Glutamatergic neuron (in vitro differentiated cells): ENCODE measurements at places on chromosomes 5 and 9.

GRCh38 chr9:137757613-137758029 lies 120.0 kb upstream of the CACNA1B start:
- peaks cover 18% of the 10 kb centered on the region for H3K36me3 ChIP-seq
- peaks cover 16% of the 10 kb centered on the region for H3K4me1 ChIP-seq
- DNase-seq, result no peak
- no peak overlapping the region for H3K4me3 ChIP-seq
- no peak overlapping the region for H3K27ac ChIP-seq

GRCh38 chr9:2021731-2022130 lies 6.6 kb downstream of the SMARCA2 start:
- peaks cover 9% of the 10 kb centered on the region for H3K4me1 ChIP-seq
- no peak for DNase-seq
- H3K27me3 ChIP-seq, result peaks cover 13% of the 10 kb centered on the region
- H3K27ac ChIP-seq, result no peak overlapping the region
- H3K36me3 ChIP-seq, result no peaks in the 10 kb centered on the region

DNA sequence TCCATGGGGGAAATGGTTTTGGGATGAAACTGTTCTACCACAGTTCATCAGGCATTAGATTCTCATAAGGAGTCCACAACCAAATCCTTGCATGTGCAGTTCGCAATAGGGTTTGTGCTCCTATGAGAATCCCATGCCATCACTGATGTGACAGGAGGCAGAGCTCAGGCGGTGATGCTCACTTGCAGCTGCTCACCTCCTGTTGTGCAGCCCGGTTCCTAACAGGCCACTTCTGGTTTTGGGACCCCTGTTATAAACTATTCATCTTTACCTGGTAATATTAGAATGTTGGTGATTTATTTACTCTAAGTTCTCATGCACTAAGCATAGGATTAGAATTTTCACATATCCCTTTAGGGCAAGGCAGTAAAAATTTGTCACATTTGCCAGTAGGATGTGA lies 122.3 kb downstream of the CDC42SE2 start:
- no peaks in the 10 kb centered on the region for H3K27me3 ChIP-seq
- H3K4me3 ChIP-seq, result no peak overlapping the region
- H3K36me3 ChIP-seq, result no peaks in the 10 kb centered on the region
- DNase-seq, result no peak

- H3K36me3 ChIP-seq, result no peaks in the 10 kb centered on the region
- peaks cover 2% of the 10 kb centered on the region for H3K27me3 ChIP-seq
- H3K27ac ChIP-seq, result no peak overlapping the region
- no peaks in the 10 kb centered on the region for H3K4me1 ChIP-seq
- no peak for DNase-seq
Observed at GRCh38 chr5:146179696-146180095, 2.8 kb downstream of the LARS1 start.

DNA sequence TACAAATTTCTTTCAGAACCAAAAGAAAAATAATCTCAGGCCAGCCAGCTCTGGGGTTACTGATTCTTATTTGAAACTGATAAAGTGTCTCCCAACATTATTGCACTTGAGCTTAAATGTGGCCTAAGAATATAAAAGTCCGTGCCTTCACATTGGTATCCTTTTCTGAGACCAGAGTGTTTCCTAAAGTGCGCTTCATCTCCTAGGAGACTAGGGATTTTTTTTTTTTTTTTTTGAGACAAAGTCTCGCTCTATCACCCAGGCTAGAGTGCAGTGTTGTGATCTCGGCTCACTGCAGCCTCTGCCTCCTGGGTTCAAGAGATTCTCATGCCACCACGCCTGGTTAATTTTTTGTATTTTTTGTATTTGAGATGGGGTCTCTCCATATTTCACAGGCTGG lies 23.6 kb upstream of the KCNIP1 start:
- no peak overlapping the region for H3K4me3 ChIP-seq
- no peak overlapping the region for H3K27ac ChIP-seq
- H3K4me1 ChIP-seq, result no peaks in the 10 kb centered on the region
- no peaks in the 10 kb centered on the region for H3K36me3 ChIP-seq
- peaks cover 4% of the 10 kb centered on the region for H3K27me3 ChIP-seq
- DNase-seq, result no peak

- peak overlapping the region; percentile 95 for H3K4me3 ChIP-seq
- H3K27ac ChIP-seq, result peak overlapping the region; percentile 95
- H3K36me3 ChIP-seq, result no peaks in the 10 kb centered on the region
- DNase-seq, result peak; percentile 43
Observed at GRCh38 chr5:134227259-134227658, 1.4 kb upstream of the PPP2CA start.

- H3K4me3 ChIP-seq, result peak overlapping the region; percentile 86
- H3K4me1 ChIP-seq, result peaks cover 7% of the 10 kb centered on the region
- H3K27me3 ChIP-seq, result peaks cover 9% of the 10 kb centered on the region
Observed at GRCh38 chr9:95425910-95426551, 90.7 kb downstream of the PTCH1 start.

- no peaks in the 10 kb centered on the region for H3K27me3 ChIP-seq
- H3K36me3 ChIP-seq, result no peaks in the 10 kb centered on the region
- no peak overlapping the region for H3K4me3 ChIP-seq
- peaks cover 4% of the 10 kb centered on the region for H3K4me1 ChIP-seq
- no peak overlapping the region for H3K27ac ChIP-seq
- no peak for DNase-seq
Observed at GRCh38 chr5:124179819-124180218, 566.6 kb downstream of the ZNF608 start.

GRCh38 chr5:154526231-154527226 lies 48.5 kb upstream of the HAND1 start:
- peaks cover 8% of the 10 kb centered on the region for H3K36me3 ChIP-seq
- H3K27ac ChIP-seq, result no peak overlapping the region
- no peak overlapping the region for H3K4me3 ChIP-seq

DNA sequence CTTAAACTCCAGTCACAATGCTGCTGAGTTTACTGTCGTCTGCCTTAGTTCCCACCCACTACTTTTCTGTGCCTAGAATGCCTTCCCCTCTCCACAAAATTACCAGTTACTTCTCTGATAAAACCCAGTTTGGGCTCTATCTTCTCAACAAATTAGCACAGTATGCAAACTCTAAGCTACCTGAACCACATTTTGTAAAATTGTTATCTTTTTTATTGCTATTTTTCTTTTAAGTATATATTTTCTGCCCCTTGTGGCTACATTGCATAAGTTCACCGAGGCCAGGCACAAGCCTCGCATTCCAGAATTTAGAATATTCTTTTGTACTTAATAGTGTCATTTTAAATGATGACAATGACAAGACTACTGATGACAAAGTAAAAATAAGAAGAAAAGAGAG lies 60.0 kb downstream of the POU5F2 start:
- H3K4me1 ChIP-seq, result peaks cover 14% of the 10 kb centered on the region
- H3K27me3 ChIP-seq, result no peaks in the 10 kb centered on the region
- no peak overlapping the region for H3K27ac ChIP-seq
- DNase-seq, result no peak
- H3K4me3 ChIP-seq, result no peak overlapping the region

DNA sequence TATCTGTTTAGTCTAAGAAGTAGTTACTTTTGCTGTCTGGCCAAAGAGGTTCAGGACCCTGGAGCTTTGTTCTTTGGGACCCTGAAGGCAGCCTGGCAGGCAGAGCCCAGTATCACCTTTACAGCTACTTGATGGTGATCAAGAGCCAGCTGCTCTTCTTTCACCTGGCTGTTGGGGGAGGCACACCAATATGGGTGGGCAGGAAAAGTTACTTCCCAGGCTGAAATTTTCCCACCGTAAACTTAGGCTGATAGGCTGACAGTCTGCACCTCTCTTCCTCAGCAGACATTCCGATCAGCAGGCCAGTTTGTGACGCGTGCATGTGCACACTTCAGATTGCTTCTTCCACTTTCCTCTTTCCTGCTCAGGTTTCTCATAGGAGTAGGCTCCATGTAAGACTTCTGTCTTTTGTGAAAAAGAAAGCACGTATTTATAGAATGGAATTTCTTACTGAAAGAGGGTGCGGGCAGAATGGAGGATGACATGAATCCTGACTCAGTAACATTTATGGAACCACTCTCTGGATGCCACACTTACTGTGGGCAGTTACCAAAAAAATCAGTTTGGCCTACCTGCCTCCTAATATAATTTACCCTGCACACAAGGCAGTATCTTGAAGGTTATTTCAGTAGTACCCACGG lies 223.9 kb upstream of the DMRT1 start:
- H3K27me3 ChIP-seq, result no peaks in the 10 kb centered on the region
- peaks cover 11% of the 10 kb centered on the region for H3K4me1 ChIP-seq
- no peak for DNase-seq
- H3K27ac ChIP-seq, result no peak overlapping the region
- no peaks in the 10 kb centered on the region for H3K36me3 ChIP-seq

GRCh38 chr5:143113461-143113860 lies 290.0 kb downstream of the NR3C1 start:
- no peak for DNase-seq
- H3K36me3 ChIP-seq, result no peaks in the 10 kb centered on the region
- peaks cover 12% of the 10 kb centered on the region for H3K4me1 ChIP-seq
- H3K27ac ChIP-seq, result no peak overlapping the region
- no peak overlapping the region for H3K4me3 ChIP-seq
- no peaks in the 10 kb centered on the region for H3K27me3 ChIP-seq

- no peak overlapping the region for H3K27ac ChIP-seq
- H3K4me1 ChIP-seq, result no peaks in the 10 kb centered on the region
- H3K27me3 ChIP-seq, result no peaks in the 10 kb centered on the region
- H3K4me3 ChIP-seq, result no peak overlapping the region
Observed at GRCh38 chr9:104082168-104082567, 11.9 kb upstream of the SMC2 start.

DNA sequence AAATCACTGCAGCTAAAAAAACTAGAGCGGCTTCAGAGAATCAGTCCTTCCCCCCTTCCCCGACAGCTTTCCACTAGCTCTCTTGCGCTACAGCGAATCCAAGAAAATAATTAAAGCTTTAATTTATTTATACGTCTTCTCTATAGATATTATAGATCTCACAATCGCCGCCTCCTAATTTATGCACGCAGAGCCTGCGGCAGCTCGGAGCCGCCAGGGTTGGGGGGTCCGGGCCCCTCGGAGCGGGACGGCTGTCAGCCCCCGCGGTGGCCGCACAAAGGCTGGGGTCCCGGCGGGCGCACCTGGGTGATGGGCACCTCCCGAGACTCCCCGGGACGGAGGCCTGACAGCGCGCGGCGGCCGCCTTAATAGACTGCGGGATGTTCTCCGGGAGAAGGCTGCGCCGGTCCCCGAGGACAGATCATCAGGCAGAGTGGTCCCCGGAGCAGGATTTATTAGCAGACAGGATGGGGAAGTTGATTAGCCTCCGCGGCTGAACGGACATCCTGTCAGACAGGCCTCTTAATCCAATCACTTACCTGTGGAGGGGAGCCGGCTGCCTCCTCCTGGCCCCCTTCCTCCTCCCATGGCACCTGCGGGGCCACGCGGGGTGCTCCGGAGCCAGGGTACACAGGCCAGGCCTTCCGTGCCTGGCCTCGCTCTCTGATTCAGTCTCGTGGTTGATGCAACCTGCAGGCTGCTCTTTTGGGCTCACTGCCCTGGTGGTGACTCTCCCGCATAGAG lies 166.8 kb downstream of the MELK start:
- no peak overlapping the region for H3K27ac ChIP-seq
- H3K4me3 ChIP-seq, result peak overlapping the region; percentile 77
- H3K27me3 ChIP-seq, result peaks cover 11% of the 10 kb centered on the region
- peak; percentile 82 for DNase-seq
- no peaks in the 10 kb centered on the region for H3K36me3 ChIP-seq

DNA sequence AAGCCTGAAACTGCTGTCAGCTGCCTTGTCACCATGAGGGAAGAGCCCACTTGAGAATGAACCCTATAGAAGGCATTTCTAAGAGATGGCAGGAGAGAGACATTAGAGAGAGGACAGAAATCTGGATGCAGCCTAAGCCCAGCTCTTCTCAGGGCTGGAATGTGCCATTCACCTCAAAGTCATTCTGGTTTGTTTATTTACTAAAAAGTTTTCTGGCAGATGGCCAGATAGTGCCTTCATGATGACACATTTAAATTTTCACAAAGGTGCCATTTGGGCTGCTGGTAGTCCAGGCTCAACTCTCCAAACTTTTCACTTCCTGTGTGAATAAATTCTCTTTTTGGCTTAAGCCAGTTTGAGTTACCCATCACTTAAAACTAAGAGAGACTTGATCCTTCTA lies 144.6 kb upstream of the ZNF366 start:
- H3K4me3 ChIP-seq, result peak overlapping the region; percentile 15
- no peak overlapping the region for H3K27ac ChIP-seq
- peaks cover 72% of the 10 kb centered on the region for H3K4me1 ChIP-seq
- H3K27me3 ChIP-seq, result peaks cover 7% of the 10 kb centered on the region
- no peaks in the 10 kb centered on the region for H3K36me3 ChIP-seq

DNA sequence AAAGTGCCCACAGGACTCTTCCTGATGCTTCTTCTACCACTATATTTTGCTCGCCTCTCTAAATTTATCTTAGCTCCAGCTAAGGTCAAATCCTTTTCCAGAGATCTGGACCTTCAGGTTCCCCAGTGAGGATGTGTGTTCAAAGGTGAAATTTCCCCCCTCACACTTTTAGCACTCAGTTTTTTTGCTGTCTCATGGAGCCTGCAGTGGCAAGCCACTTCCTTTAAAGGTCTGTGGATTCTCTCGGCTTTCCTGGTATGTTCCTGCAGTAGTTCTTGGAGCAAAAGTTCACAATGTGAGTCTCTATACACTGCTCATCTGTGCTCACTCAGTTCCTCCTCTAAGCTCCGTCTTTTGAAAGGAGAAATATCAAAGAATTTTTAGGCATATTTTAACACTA lies 181.4 kb downstream of the LURAP1L start:
- peaks cover 11% of the 10 kb centered on the region for H3K4me1 ChIP-seq
- no peak overlapping the region for H3K27ac ChIP-seq
- no peak overlapping the region for H3K4me3 ChIP-seq

DNA sequence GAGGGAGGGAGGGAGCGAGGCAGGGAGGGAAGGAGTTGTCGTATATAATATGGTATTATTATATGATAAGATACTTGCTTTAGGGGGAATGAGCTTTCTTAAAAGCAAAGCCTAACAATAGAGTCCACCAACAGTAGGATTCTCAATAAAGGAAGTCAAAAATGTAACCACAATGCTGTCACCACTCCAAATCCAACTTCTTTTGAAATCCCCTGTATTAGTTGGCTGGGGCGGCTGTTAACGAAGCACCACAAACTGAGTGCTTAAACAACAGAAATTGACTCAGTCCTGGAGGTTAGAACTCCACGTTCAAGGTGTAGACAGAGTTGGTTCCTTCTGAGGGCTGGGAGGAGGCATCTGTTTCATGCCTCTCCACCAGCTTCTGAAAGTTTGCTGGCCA lies 23.1 kb downstream of the GAS1 start:
- H3K4me1 ChIP-seq, result no peaks in the 10 kb centered on the region
- no peak overlapping the region for H3K27ac ChIP-seq
- H3K27me3 ChIP-seq, result no peaks in the 10 kb centered on the region
- no peak for DNase-seq
- no peaks in the 10 kb centered on the region for H3K36me3 ChIP-seq

DNA sequence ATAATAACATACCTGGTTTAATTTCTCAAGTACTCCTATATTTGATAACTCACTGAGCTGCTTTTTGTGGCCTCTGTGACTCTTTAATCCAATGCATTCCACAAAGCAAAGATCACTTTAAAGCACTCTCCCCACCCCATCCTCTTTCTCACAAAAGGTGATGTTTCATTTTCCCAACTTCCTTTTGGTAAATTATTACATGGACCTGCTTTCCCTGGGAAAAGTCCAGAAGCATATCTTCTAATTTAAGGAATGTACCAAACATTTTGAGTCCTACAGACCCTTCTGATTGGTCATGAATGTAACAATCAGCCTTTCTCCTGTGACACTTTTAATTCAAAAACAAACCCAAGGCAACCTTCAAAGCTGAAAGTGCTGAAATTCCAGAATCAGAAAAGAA lies 71.1 kb downstream of the MLLT3 start:
- H3K36me3 ChIP-seq, result no peaks in the 10 kb centered on the region
- H3K27me3 ChIP-seq, result no peaks in the 10 kb centered on the region
- H3K27ac ChIP-seq, result no peak overlapping the region
- peaks cover 5% of the 10 kb centered on the region for H3K4me1 ChIP-seq
- H3K4me3 ChIP-seq, result no peak overlapping the region
- no peak for DNase-seq
